ENCODE measurements at places on chromosomes 1 and 21.

GRCh38 chr1:167412920-167413319 is 105.4 kb downstream of the CD247 start:
- DNase-seq, result no peak

- no peak for DNase-seq
Measured at GRCh38 chr1:52552236-52552504, 722 bp downstream of the TUT4 start.

DNA sequence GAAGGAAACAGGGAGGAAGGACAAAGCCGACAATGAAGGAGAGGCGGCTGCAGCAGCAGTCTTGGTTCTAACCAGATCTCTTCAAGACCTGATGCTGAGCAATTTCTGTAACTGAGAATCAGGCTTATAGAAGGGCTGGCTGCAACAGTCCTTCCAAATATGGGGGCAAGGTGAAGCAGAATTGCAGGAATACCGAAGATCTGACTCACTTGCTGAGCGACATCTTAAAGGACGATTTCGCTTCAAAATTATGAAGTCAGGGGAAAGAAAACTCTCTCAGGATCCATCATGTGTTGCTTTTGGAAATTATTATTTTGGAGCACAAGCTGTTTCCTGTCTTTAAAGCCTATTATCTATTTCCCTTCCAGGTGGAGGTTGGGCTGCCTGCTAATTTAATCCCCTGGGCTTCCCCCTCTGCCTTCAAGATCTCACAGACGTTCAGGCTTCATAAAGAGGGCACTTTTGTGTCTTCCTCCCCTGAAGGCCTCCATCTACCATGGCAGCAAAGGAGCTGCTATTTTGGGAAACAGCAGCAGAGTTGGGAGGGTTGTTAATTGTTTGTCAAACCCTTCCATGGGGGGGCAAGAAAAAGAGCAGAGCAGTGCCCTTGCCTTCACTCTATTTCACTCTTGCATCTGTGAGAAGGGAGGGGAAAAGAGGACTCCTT is 10.8 kb upstream of the IER5 start:
- DNase-seq, result no peak

- peak; percentile 21 for DNase-seq
Measured at GRCh38 chr1:199273837-199274379, 635.1 kb downstream of the PTPRC start.

DNA sequence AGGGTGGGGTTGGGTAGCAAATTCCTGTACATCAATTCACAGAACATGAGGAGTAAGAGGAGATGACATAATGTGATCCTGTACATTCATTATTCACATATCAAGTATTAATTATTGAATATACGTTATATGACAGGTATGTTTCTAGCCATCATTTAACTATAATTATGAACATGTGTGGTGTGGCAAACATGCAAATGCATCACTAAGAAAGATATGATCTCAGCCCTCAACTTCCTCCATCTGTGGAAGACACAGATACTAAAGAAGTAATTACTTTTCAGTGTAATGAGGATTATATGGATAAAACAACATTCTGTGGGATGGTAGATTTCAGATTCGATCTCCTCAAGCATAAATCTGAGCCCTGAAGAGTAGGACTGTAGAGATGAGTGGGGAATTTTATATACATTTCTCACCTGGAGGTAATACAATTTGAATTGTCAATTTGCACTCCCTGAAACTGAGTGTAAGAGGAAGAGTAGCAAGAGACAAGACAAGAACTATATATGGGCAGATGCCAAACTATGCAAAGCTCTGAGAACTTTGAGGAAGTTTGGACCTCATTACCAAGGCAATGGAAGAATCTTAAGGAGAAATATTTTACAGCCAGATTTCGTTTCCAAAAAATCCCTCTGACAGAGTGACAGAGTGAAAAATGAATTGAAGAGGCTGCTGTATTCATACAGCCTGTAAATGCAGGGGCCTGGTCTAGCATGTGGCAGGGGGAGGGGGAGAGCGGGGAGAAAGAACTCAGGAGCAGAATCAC is 275.5 kb downstream of the TPR start:
- no peak for DNase-seq
